Activated T-cell treated with anti-CD3 and anti-CD28 coated beads, Interleukin-2, amount 50 U/mL, for 72 hours (primary cell): ENCODE measurements at places on chromosomes 5 and 9. TPM values are rescaled to one million over a fixed set of nuclear protein-coding genes. Genes with fewer than 3 reads are reported as not detected.

The NEUROG1 gene
- not detected for total RNA-seq

The TRIM7 gene
- 2.4 TPM for total RNA-seq

The RELL2 gene
- total RNA-seq, result 19.5 TPM

The HTR4 gene
- not detected for total RNA-seq

The TEX48 gene
- total RNA-seq, result 1.4 TPM

The NTNG2 gene
- total RNA-seq, result 5.4 TPM

The PCDHGB4 gene
- not detected for total RNA-seq

The ABLIM3 gene
- total RNA-seq, result 0.14 TPM

The ZNF883 gene
- total RNA-seq, result 0.89 TPM

The MYOZ3 gene
- total RNA-seq, result 0.16 TPM

The BRD8 gene
- 94.7 TPM for total RNA-seq

The FAM78A gene
- 38.0 TPM for total RNA-seq

The IQGAP2 gene
- total RNA-seq, result 78.0 TPM

The LCN1 gene
- total RNA-seq, result not detected

The ARID3C gene
- total RNA-seq, result 0.16 TPM

The PCDHGA9 gene
- 0.10 TPM for total RNA-seq

- peak; percentile 77 for DNase-seq
Measured at GRCh38 chr9:89701221-89701798, 96.5 kb downstream of the GADD45G start.

- DNase-seq, result no peak
Measured at GRCh38 chr9:99055384-99055783, 49.5 kb upstream of the TGFBR1 start.

DNA sequence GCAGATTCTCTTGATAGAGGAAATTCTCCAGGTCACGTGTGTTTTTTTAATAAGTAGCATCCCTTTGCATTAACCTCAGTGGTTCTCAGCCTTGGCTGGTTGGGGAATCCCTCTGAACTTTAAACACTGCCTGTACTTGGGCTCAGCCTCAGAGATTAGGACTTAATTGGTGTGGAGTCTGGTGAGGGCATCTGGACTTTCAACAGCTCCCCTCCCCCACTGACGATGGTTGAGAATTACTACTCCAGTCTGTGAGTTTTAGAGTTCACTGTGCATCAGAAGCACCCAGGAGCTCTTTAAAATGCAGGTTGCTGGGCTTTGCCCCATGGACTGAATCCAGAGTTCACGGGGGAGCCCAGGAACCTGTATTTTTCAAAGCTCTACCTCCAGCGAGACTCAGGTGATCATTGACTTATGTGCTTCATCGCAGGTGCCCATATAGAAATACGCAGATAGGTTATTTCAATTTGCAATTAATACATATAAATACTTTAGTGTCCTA is 71.4 kb downstream of the DAPK1 start:
- DNase-seq, result no peak

DNA sequence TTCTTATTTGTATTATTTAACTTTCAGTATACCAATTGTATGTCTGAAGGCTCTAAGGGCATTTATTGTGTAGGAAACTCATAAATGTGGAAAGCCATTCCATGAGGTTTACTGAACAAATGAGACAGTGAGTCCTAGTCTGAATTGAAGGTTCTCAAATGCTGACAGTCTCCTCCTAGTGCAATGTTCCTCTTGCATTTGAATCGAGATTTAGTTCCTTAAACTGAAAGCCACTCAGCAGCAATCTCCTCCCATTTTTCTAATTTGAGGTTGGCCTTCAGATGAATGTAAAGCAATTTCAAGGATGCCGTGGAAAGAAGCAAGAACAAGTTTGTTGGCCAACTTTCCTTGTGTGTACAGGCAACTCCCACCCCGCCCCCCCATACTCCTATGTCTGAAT is 493.2 kb upstream of the KLF4 start:
- DNase-seq, result no peak

DNA sequence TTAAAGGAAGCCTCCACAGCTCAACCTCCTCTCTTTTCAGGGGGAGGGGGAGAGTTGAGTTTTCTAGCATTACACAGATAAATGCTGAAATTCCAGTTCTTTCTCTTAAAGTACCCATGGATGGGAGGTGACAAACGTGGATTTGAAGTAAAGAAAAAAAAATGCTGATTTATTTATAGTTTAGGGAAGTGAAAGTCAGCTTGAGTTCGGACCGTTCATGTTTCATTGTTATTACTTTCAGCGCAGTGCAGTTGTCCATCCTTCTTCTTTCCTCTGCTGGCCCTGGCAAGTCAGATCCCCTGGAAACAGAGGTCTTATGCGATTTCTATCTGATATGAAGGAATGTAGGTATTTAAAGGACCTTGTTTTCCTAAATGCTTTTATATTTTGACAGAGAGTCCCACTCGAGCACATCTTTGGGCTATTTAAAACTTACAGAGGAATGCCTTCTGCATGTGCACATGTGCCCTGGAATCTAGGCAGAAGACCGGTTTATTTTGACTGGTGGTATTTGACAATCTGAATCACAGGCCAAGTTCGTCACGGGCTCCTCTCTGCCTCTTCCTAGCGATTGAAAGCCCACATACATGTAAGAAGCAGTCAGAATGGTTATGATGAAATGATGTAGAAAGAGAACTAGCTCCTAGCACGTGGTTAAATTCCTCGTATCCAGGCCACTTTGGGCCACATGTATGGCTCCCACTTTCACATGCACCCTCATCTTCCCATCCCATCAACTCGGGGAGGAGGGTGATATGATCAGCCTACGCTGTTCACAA is 385.2 kb upstream of the KLF4 start:
- DNase-seq, result no peak

- DNase-seq, result no peak
Measured at GRCh38 chr5:172410662-172411483, 43.5 kb downstream of the SH3PXD2B start.

- DNase-seq, result no peak
Measured at GRCh38 chr9:37705787-37706186, 47.8 kb upstream of the TRMT10B start.

- no peak for DNase-seq
Measured at GRCh38 chr5:56305001-56305950, 72.1 kb upstream of the ANKRD55 start.

GRCh38 chr9:79542735-79543620 is 28.8 kb upstream of the TLE4 start:
- no peak for DNase-seq

DNA sequence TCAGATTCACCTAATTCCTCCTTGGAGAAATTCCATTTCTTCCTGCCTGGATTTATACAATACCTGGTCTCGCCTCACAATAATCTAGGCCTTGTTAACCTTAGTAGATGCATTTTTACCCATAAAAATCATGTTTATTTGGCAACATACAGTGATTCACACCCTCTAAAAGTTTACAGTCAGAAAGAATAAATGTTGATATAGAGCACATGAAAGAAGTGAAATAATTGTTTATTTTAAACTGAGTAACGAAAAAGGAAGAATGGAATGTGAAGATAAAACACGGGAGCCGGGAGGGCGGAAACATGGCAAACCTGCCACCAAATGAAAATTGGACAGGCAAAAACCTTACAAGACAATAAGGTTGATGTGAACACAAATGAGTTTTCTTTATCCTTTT is 28.9 kb upstream of the KCNN2 start:
- DNase-seq, result no peak

DNA sequence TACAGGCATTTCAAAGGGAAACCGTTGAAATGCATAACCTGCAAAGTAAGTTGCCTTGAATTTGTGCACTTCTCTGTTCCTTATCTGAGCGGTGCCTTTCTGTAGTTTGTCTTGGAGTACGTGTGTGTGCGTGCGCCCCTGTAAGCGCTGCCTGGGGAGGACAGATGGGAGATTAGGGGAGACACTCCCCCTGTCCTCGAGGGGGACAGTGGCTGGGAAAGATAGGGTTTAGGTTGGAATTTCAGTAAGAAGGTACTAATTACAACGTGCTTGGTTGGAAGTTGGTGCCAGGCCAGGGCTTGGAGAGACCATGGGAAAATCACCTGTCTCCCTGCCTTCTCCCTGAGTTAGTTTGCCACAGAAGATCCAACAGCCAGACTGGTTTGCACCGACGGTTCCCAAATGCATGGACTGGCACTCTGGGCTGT is 73.2 kb downstream of the PIK3R1 start:
- no peak for DNase-seq

DNA sequence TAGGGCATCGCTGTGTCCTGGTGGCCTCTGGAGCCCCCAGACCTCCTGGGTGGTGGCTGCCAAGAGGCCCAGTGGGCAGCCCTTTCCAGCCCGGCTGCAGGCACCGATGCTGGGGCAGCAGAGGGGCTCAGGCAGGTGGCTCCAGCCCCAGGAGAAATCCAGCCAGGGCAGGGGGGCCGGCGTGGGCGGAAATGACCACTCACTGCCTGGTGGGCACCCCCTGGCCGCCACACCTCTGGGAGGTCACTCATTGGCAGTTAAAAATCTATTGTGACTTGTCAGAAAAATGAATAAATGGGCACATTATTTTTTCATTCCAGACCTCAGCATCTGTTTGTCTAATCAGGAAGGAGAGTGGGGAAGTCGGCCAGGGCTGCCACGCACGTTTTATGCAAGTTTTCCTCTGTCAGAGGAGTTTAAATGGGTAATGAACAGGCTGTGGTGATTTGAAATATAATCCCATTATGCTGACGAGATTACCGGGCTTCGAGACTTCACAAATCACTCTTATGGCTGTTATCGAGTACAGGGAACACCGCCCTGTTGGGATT is 171.9 kb downstream of the GAPVD1 start:
- no peak for DNase-seq

- DNase-seq, result no peak
Measured at GRCh38 chr5:82922086-82922734, 155.0 kb downstream of the TMEM167A start.

- peak; percentile 82 for DNase-seq
Measured at GRCh38 chr5:169637085-169637548, at the start of gene DOCK2. Gene DOCK2 (plus strand): TSS chr5:169637275. CDS start chr5:169637327, 52 bp downstream.

- DNase-seq, result no peak
Measured at GRCh38 chr5:1536871-1537602, 13.3 kb upstream of the LPCAT1 start.

DNA sequence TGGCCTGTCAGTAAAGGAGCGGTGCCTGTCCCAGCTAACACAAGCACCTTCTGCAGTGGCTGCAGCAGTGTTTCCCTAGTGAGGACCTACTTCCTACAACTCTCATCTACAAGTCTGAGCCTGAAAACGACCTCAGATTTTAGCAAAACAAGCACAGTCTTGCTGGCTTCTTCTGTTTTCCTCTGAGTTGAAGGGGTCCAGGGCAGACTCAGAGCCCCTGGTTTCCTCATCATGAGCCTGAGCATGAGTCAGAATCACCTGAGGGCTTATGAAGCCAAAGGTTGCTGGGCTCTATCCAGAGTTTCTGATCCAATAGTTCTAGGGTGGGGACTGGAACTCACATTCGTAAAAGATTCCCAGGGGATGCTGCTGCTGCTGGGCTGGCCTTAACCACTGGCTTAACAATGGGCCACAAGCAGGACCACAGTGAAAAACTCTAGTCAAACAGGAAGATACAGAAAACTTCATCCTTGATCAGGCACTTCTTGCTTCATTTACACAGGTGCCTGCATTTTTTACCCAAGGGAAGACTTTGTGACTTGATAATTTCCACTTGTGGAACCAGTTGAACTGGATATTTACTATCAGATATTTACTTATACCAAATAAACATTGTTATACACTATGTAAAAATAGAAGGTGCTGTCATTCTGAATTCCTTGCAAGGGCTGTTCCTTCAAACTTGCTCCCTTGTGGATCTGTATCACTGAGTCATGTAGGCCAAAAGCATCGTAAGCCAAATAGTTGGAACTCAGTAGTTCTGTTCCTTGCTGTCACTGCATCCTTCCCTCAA is 4.3 kb upstream of the ACER2 start:
- no peak for DNase-seq

DNA sequence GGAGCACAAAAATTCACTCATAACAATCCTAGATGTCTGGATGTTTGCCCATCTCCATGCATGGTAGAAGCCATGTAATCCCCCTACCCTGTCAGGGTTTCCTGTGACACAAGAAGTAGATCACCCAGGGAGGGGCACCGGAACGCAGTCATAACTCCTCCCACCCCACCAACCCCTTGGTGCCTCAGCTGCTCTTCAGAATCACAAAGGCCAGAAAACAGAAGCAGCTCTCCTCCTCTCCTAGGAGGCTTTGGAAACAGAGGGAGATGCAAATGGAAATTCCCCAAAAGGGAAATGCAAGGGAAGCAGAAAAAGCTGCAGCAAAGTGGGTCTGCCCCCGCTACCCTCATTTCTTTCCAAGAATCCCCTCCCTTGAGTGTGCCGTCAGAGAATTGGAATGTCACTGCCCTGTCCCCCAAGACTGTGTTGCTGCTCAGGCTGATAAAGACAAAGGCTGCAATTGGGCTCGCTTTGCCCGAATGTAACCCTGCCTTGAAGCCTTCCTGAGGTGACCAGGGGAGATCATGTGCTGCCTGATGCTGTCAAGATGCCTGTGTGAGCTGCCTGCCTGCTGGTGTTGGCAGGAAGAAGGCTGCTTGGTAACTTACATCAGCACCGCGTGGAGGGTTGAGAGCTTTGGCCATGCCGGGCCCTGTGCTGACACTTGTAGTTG is 65.5 kb upstream of the ABCA1 start:
- peak; percentile 47 for DNase-seq

DNA sequence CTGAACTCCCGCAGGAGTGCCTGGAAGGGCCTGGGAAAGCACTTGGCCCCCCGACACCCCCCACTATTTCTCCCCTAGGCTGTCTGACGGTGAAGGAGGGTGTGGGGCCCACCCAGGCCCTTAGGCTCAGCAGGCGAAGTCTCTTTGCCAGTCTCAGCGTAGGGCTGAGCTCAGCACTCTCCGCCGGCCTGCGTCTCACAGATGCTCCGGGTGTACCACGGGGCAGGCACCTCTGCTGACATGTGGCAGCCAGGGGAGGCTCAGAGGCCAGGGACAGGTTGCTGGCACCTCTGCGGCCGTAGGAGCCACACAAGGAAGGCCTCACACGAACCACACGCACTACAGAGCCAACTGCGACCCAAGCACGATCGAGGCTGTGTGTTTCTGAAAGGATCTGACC is 114.2 kb downstream of the VAV2 start:
- DNase-seq, result no peak

GRCh38 chr5:40616781-40617180 is 62.9 kb upstream of the PTGER4 start:
- DNase-seq, result no peak

GRCh38 chr9:95963659-95964058 is 88.2 kb downstream of the ERCC6L2 start:
- no peak for DNase-seq

GRCh38 chr5:10580531-10581423 is 16.9 kb downstream of the ANKRD33B start:
- DNase-seq, result no peak

- DNase-seq, result no peak
Measured at GRCh38 chr9:98552331-98552730, 156.4 kb downstream of the GABBR2 start.

GRCh38 chr9:21982861-21983560 is 11.2 kb downstream of the CDKN2A start:
- no peak for DNase-seq

DNA sequence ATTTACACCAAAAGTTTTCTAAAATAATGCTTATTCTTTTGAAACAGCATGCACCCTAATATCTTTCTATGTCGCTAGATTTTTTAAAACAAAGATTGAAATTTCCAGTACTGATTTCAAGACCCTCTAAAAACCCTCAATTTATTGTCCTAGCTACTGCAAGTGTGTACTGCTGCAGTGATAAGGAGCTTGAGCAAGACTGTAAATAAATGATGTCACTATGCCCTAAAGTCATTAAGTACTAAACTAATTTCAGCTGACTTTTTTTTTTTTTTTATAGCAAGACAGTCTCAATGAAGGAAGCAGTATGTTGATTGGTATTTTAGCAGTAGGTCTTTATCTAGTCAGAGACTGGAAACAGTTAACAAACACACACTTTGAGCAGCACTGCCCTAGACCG is 12.2 kb upstream of the MIER3 start:
- DNase-seq, result no peak
